Gastroesophageal sphincter (tissue), 4 donors: ENCODE measurements at places on chromosomes 1 and 21. TPM values are rescaled to one million over a fixed set of nuclear protein-coding genes. Genes with fewer than 3 reads are reported as not detected.

DNA sequence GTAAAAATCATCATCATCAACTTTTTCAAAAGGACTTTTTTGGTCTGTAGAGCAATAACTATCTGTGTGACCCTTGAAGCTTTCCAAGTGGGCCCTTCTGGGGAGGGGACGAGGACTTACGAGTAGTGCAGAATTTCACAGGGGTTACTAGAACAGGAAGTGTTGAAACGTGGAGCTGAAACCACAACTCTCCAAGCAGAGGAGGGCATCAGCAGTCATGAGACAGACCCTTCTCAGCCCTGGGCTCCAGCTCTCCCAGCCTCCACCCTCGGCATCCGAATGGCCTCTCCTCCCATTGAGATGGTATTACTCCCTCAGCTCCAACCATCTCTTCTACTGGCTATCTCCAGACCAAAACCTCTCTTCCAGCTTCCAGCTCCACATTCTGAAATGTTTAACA, 3.6 kb downstream of the FAM89A start:
- no peak for ATAC-seq

Gene HSD17B7
- total RNA-seq = 6.8 TPM

- no peak for ATAC-seq
Measured at GRCh38 chr1:117815926-117816325, 113.5 kb downstream of the GDAP2 start.

Gene ASAP3
- total RNA-seq = 33.3 TPM
